ENCODE measurements at places on chromosomes 11 and 22. TPM values are rescaled to one million over a fixed set of nuclear protein-coding genes. Genes with fewer than 3 reads are reported as not detected.

GRCh38 chr11:27427183-27427980 is 45.2 kb downstream of the LGR4 start:
- no peak for DNase-seq

DNA sequence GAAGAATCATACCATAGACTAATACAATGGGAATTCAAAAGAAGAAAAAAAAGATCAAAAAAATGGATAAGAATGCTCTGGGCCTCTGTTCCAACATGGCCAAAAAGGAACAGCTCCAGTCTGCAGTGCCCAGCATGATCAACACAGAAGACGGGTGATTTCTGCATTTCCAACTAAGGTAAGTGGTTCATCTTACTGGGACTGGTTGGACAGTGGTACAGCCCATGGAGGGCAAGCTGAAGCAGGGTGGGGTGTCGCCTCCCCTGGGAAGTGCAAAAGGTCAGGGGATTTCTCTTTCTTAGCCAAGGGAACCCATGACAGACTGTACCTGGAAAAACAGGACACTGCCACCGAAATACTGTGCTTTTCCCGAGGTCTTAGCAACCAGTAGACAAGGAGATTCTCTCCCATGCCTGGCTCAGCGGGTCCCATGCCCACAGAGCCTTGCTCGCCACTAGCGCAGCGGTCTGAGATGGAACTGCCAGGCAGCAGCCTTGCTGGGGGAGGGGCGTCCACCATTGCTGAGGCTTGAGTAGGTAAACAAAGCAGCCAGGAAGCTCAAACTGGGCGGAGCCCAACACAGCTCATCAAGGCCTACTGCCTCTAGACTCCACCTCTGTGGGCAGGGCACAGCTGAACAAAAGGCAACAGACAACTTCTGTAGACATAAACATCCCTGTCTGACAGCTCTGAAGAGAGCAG is 428.4 kb downstream of the MN1 start:
- DNase-seq = no peak

The IFITM5 gene
- total RNA-seq = not detected

DNA sequence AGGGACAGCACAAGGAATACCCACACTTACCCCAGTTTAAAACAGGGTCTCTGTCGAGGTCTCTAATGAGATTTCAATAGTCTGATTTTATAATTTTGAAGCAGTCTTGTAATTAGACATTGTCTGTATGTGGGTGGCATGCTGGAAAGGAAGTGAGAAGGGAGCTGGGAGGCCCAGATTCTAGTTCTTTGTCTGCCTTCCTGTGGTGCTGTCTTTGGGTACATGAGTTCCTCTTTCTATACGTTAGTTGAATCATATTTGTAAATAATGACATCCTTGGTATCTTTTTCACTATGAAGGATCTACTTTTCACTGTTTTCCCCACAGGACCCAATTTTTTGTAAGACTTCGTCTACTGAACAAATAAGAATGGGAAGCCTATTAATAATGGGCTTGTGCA is 42.0 kb upstream of the TENM4 start:
- no peak for DNase-seq

- DNase-seq = no peak
Measured at GRCh38 chr11:61514050-61514917, 5.7 kb downstream of the LRRC10B start.

The PDGFB gene
- 28.2 TPM for total RNA-seq

DNA sequence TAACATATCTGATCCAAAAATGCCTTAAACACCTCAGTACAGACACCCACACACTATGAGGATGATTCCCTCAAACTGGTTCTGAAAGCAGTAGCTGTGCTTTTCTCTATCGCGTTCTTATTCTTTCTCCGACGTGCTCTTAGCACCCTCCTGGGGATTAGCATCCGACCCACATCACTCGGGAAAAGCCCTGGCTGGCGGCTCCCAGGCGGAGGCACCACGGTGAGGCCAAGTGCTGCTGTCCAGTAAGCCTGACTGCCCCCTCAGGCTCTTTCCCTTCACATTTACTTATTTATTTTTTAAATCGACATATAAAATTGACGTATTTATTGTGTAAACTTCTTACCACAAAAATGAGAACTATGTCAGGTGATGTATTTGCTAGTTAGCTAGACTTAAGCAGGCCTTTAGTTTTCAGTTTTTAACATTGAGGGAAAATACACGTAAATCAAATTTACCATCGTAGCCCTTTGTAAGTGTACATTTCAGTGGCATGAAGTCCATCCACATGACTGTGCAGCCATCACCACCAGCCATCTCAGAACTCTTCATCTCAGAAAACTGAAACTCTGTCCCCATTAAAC is 19.2 kb downstream of the TBX1 start:
- DNase-seq = peak; percentile 40

The SEZ6L gene
- total RNA-seq = 0.08 TPM

DNA sequence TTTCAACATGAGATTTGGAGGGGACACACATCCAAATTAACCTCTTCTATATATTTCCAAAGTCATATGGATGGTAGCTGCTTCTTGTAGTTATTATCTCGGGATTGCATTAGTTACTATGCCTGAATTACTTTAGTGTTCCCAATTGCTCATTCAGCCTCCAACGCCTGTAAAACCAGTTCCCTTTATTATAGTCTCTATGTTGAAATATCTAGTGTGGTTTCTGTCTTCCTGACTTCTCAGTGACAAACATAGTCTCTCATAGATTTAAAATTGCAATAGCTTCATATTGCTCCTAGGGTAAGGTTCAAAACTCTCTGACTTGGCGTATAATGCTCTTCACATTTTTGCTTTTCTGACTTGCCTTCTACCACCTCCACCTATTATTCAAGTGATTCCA is 366.4 kb downstream of the CASP12 start:
- DNase-seq = no peak

DNA sequence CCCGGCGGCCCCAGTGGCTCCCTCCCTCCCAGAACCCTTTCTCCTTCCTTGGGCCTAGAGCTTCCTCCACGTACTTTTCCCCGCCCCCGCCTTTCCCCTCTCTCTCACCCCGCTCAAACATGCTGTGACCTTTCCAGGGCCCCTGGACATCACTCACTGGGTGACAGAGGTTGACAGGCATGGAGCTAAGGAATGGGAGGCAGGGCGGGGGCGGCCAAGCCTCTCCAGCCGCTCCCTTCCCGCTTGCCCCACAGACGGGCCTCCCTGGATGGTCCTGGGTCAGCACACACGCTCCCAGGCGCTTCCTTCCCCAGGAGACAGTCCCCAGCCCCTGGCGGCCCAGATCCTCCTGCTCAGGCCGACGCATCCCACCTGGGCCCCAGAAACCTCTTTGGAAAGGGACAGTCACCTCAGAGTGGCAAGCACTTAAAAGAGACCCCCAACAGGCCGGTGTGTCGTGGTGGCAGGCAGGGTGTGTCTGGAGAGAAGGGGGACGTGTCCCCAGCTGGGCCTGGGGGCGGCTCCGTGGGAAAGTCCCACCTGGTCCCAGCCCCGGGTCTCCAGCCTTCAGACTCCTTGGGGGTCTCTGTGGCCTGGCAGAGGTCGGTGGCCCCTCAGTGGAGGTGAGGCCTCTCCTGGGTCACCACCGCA is 8.8 kb downstream of the H19 start:
- no peak for DNase-seq

DNA sequence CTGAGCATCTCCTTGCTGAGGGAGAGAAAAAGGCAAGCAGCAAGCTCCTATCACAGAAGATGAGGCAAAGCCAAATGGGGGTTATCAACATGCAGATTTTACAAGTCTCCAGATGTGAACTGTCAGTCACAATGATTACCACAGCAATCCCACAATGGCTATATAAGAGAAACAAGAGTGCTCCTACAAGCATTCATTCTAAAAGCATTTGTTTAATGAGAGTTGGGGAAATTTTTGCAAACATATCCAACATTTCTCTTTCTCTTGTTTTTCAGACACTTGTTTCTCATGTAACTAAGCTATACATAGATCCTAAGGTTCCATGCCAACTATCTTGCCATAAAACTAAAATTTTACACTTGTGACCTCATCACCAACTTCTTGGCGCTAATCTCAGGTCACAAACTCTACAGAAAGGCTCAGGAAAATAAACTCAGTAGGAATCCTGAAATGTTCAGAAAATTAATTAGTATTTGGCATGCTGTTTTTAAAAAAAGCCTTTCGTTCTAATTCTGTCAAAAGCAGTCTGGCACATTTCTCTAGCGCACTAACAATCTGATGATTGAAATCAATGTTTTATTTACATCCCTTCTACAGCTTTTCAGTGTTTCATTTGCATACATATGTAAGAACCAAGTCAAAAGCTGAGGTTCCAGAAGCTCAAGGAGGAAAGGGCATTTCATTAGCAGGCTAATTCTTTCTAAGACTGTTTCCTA is 199.5 kb downstream of the TTC28 start:
- no peak for DNase-seq

DNA sequence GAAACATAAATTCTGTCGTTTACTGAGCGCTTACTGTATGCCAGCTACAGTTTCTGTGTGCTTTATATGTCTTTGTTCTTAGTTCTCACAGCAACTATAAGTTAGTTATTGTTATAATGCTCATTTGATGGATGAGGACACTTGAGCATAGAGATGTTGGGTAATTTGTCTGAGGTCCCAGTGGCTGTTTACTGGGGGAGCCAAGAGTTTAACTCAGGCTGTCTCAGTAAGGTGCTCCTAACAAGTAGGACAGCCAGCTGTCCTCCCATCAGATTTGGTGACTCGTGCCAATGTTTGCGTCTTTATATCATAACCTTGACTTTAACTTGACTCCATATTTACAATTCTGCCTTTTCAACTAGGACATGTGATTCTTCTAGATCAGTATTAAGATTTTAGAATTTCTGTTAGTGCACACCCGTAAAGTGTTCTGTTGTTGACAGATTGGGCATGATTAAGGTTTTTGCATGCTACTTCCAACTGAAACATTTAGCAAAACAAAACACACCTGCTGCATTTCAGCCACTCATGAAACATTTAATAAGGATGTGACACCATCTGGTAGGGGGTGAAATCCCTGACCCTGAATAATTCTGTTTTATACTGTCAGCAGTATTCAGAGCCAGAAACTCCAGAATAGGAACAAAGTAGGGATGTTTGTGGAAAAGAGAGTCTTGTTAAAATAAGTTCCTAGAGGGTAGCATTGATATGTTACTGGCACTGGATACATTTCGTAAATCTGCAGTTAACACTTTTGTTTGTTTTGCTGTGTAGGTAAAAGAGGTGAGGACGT is 1.9 kb downstream of the REXO2 start:
- DNase-seq = no peak

The E2F8 gene
- 3.2 TPM for total RNA-seq

GRCh38 chr11:79594834-79595233 is 154.0 kb upstream of the TENM4 start:
- no peak for DNase-seq

The SORL1 gene
- 44.9 TPM for total RNA-seq

DNA sequence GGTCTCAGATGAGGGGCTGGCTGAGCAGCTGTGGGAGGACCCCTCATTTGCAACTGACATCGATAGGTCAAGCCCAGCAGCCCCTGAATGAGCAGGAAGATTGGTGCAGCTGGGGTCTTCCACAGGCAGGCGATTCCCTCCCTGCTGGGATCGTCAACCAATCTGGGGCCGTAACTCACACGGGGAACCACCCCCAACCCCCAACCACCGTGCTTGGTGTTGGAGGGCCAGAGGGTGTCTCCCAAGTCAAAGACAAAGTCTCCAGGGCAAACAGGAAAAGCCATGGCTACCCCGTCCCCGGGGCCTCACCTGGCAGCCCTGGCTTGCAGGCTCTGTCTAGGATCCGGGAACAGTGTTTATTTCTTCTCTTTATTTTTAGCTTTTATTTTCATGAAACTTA is 26.9 kb upstream of the SCUBE1 start:
- no peak for DNase-seq

- DNase-seq = peak; percentile 83
Measured at GRCh38 chr11:66289548-66290329, 796 bp upstream of the YIF1A start.

GRCh38 chr11:47564933-47565339 is 463 bp upstream of the PTPMT1 start:
- DNase-seq = no peak

DNA sequence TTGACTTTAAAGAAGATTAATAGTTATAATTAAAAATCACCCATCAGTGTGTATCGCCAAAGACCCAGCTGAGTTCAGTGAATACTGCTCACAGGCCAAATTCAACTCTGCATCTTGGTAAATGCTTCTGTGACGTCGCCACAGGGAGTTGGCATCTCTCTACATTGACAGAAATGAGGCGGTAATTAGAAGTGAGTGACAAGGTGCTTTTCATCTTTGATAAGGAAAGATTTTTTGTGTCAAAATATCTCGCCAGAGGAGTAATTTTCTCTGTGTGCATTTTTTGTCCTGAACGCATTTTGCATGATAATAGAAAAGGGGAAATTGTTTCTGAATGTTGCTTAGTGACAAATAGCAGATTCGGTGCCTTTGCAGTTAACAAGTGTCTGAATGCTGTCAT is 345.8 kb downstream of the CNTN5 start:
- DNase-seq = no peak

DNA sequence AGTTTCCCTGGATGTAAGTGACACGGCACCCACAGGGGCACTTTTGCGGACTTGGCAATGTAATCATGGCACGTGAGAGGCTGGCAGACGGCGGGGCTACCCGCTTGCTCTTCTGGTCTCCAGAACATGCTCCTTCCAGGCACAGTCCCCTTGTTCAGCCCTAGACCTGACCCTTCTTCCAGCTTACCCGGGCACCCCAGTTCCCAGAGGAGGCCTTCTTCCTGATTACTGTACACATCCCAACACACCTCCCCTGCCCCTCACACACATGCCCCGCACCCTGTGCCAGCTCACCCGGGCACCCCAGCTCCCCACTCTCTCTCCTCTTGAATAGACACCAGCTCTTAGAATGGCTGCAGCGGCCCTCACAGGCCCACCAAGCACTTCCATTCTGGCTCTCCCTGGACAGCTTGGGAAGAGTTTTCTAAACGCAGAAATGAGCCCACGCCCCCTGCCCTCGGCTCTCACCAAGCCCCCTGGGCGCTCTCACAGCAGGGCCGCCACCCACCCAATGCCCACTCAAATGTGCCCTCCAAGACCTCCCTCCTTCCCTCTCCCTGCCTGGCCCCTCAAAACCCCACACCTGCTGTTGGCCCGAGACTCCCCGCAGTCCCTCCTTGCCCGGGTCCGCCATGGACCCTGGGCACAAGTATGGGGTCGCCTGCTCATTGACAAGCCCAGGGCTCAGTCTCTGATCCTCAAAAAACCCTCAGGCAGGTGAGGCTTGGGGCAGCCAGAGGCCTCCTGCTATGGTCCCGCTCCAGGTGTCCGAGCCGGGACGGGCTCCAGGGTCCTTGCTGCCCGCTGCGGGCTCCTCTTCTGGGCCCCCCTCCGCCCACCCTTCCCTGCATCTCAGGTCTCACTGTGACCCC is 88.5 kb downstream of the WNT7B start:
- DNase-seq = no peak

The RBMXL2 gene
- not detected for total RNA-seq

The SLN gene
- total RNA-seq = 0.96 TPM

GRCh38 chr11:110962921-110963320 is 250.7 kb upstream of the ARHGAP20 start:
- DNase-seq = no peak

Data from left lung (tissue), 14 donors.